ENCODE measurements at places on chromosomes 6 and 20.

GRCh38 chr6:154325142-154325541, 31.5 kb downstream of the IPCEF1 start:
- DNase-seq = no peak

DNA sequence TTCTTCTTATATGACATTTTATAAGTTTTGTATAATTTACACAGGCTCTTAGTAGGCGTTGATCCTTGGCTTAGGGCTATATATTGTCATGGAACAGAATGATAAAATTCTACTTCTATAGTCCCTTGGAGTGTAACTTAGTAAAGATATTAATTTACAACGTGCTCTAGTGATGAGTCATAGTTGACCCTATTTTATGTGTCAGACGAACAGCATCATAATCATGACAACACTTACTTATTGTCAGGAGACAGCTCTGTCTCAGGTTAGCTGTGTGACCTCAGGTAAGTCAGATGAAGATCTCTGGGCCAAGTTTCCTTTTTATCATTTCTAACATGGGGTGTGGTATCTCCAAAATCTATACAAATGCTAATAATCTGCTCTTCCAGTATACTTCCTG, 473.5 kb downstream of the UTRN start:
- DNase-seq = no peak

DNA sequence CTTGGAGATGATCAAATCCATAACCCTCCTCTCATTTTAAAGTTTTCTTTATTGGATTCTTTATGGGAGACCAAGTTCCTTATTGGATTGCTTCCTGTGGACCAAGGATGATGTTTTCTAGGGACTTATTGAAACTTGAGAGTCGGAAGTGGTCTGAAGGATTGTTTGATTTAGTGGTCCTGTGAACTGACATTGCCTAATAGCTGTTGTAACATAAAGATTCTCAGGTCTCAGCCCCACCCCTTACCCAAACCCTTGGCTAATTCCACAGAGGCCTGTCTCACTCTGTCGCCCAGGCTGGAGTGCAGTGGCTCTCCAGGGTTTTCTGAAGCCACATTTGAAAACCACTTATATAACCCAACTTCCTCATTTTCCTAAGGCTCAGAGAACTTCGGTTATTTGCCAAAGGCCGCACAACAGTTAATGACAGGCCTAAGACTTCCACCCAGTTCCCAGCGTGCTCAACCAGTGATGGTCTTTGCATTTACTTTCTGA, 77.0 kb downstream of the ATXN1 start:
- no peak for DNase-seq

DNA sequence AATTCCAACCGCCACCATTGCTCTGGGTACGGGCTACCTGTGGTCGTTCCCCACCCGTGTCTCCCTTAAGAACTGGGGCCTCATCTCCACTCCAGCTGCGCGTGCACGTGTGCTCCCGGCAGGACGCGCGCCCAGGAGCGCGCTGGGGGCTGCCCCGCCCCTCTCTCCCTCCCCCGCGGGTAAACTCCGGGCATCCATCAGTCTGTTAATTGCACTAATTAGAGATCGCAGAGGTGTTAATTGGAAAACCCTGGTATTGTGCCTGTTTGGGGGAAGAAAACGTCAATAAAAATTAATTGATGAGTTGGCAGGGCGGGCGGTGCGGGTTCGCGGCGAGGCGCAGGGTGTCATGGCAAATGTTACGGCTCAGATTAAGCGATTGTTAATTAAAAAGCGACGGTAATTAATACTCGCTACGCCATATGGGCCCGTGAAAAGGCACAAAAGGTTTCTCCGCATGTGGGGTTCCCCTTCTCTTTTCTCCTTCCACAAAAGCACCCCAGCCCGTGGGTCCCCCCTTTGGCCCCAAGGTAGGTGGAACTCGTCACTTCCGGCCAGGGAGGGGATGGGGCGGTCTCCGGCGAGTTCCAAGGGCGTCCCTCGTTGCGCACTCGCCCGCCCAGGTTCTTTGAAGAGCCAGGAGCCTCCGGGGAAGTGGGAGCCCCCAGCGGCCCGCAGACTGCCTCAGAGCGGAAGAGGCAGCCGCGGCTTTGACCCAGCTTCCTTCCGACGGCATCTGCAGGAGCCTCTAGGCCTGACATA, 14.4 kb downstream of the FOXP4 start:
- peak; percentile 75 for DNase-seq

- no peak for DNase-seq
Observed at GRCh38 chr6:104566411-104566810, 293.3 kb downstream of the HACE1 start.

- DNase-seq = no peak
Observed at GRCh38 chr6:113809826-113810225, 47.3 kb upstream of the MARCKS start.

GRCh38 chr6:54588176-54588575, 258.4 kb upstream of the FAM83B start:
- no peak for DNase-seq

- no peak for DNase-seq
Observed at GRCh38 chr6:89347825-89348224, 4.7 kb downstream of the UBE2J1 start.

- no peak for DNase-seq
Observed at GRCh38 chr20:1001116-1001515, 995 bp downstream of the RSPO4 start.

GRCh38 chr6:110181131-110182030, 1.2 kb downstream of the CDC40 start:
- no peak for DNase-seq

- DNase-seq = no peak
Observed at GRCh38 chr6:36327226-36327918, 9.3 kb downstream of the BNIP5 start.

GRCh38 chr6:118296129-118296901, 251.8 kb upstream of the PLN start:
- no peak for DNase-seq

DNA sequence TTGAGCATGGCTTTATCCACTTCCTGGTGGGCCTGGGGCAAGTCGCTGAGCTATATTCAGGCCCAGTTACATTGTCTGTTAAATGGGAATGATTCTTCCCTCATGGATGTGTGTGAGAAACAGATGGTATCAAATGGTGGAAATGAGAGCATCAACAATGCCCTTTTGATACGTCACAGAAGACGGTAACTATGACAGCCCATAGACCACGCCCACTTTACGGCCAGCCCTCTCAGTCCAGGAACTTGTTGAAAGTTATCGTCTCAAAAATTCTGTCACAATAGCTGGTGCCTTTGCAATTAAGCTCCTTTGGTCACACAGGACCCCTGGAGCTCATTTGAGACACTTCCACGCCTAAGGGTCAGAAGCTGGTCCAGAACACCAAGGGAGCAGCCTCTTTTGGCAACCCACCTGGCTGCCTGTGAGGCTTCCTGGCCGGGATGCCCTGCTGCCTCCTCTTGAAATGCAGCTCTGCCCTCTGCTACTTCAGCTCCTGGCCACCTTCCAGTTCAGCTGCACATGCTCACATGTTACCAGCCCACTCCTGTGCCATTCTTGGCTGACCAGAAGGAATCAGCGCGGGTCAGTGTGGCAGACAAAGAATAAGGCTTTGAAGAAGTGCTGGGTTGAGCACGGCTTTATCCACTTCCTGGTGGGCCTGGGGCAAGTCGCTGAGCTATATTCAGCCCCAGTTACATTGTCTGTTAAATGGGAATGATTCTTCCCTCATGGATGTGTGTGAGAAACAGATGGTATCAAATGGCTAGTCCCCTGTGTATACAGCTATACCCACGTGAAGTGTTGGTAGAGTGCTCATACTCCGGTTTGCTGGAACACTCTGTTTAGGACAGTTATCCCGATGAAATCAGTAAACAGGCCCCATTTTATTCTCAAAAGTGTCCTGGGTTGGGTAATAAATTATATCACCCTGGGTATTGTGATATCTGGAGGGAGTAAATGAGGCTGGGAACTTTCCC, 199.2 kb upstream of the SUPT3H start:
- DNase-seq = no peak

DNA sequence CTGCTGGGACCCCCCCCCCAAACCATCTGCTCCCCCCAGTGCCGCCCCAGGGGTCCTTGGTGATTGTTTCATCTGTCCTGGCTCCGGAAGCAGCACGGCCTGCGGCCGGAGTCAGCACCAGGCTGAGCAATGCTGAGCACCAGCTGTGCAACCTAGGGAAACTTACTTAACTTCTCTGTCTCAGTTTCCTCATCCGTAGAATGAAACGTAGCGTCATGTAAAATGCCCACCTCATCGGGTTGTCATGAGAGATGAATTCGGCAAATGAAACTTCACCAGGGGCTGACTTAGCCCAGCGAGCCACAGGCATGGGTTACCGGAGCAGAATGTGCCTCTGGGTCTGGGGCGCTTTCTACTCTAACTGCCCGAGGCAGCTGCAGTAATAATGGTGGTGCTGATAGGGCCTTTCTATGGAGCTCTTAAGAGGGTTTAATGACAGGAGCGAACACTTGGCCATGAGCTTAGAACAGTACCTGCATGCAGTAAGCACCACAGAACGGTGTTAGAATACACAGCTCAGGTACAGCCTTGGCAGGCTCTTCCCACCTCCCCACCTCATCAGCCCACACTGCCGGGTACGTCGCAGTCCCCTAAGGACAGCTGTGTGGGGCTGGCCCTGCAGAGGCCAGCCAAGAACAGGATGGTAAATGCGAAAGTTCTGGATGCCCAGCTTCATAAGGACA, 1.7 kb downstream of the THBS2 start:
- DNase-seq = peak; percentile 44

DNA sequence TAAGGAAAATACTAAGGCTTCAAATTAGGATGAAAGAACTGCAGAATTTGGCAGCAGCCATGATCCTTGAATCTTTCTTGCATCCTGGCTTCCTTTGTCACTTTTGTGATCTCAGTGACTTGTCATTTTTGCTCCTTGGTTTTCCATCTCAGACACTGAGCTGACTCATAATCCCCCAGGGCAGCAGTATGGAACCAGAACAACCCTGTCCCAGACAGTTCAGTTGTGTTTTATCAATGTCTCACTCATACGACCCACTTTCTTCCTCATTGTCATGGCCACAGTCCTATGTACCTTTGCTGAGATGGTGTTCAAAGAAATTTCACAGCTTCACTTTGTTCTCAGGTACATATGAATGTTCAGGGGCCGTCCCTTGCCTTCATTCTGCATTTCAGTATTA, 488.5 kb upstream of the BTBD3 start:
- no peak for DNase-seq

DNA sequence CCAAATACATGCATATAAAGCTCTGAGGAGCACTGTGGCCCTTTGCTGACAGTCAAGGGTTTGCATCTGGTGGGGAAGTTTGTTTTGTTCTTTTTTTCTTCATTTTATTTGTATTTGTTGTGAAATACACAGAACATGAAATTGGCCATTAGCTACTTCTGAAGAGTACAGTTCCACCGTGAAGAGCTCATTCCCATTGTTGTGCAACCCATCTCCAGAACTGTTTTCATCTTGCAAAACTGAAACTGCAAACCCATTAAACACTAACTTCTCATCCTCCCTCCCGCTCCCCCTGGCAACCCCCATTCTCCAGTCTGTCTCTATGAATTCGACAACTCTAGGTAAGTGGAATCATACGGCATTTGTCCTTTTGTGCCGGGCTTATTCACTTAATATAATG, 231.3 kb downstream of the TFAP2C start:
- no peak for DNase-seq

GRCh38 chr6:90146921-90147649, 149.6 kb downstream of the BACH2 start:
- no peak for DNase-seq

DNA sequence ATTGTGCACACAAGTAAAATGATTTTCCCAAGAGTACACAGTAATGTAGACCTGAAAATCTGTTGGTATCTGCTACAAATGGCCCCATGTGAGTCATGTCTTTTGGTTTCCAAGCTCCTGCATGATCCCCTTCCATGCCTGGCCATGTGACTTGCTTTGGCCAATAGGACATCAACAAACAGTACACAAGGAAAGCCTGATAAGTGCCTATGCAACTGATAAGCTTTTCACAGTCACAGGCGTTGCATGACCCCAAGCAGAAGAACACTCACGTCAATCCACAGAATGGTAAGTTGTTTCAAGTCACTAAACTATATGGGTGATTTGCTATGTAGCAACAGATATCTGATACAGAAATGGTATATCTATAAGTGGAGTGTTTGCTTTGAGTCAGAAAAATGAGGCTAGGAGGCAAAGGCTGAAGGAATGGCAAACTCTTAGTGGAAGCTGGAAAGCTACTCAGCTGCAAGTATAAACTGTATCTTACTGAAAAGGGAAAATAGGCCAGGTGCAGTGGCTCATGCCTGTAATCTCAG, 160.1 kb upstream of the BEND3 start:
- no peak for DNase-seq

GRCh38 chr20:35049776-35050352, 42.7 kb downstream of the TRPC4AP start:
- DNase-seq = no peak

- DNase-seq = no peak
Observed at GRCh38 chr6:115838763-115839401, 221.8 kb downstream of the FRK start.

DNA sequence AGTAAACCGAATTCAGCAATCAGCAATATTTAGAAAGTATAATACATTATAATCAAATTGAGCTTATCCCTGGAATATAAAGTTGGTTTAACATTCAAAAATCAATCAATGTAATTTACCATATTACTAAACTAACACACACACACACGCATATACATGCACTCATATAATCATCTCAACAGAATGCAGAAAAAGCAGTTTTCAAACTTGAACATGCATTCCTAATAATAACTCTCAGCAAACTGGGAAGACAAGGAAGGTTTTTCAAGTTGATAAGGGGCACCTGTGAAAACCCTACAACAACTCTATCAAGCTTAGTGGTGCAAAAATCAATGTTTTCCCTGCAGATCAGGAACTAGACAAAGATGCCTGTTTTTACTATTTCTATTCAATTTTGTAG, 4.7 kb downstream of the SIRPB2 start:
- DNase-seq = no peak

- no peak for DNase-seq
Observed at GRCh38 chr6:21187485-21187884, 406.1 kb upstream of the SOX4 start.

- peak; percentile 86 for DNase-seq
Observed at GRCh38 chr6:26158076-26158580, 70.9 kb downstream of the HFE start.

DNA sequence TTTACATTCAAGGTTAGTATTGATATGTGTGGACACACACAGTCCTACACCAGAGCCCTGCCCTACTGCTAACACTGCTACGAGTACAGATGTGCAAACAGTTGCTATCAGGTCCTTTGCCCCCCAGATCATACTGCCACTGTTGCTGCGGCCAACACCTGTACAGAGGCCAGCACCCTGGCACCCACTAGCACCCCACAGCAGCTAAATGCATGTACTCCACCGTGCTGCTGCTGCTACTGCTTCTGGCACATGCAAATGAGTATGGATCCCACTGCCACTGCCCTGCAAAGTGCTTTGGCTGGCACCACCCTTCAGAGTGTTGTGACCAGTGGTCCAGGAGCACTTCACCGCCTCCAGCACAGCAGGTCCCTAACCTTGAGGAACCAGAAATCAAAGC, 621.9 kb downstream of the GRIK2 start:
- no peak for DNase-seq

- DNase-seq = no peak
Observed at GRCh38 chr20:44698351-44698750, 16.8 kb upstream of the CCN5 start.

GRCh38 chr6:70847106-70848084, 109.5 kb downstream of the B3GAT2 start:
- DNase-seq = no peak

Data from suprapubic skin (tissue), 4 donors.